Substantia nigra (tissue), 51 donors: ENCODE measurements at places on chromosomes 5 and 9.

DNA sequence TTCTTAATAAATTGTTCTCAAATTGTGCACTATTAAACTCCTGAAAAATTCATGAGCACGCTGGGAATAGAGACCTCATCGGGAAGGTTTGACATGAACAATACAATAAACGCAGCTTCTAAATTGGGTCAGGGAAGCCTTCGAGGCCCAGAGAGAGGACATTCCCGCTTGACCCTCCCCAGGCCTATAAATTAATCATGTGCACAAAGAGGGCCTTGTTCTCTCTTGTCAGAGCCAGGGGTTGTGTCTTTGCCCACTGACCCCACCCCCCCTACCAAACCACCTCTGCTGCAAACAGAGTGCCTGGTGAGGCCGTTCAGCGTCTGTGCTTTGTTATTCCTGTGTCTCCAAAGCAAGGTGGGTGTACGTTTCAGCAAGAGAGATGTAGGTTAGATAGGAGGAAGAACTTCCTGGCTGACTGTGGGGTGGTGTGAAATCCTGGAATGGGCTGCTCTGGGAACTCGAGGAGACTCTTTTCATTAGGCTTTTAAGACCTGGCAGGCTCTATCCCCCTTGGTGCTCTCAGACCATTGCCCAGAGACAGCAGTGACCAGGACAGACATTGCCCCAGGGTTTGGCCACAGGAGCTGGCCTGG, 18.2 kb upstream of the DAB2IP start:
- DNase-seq = no peak

- DNase-seq = no peak
These were observed 12.5 kb upstream of the NKX2-5 start for GRCh38 chr5:173247510-173247909.

DNA sequence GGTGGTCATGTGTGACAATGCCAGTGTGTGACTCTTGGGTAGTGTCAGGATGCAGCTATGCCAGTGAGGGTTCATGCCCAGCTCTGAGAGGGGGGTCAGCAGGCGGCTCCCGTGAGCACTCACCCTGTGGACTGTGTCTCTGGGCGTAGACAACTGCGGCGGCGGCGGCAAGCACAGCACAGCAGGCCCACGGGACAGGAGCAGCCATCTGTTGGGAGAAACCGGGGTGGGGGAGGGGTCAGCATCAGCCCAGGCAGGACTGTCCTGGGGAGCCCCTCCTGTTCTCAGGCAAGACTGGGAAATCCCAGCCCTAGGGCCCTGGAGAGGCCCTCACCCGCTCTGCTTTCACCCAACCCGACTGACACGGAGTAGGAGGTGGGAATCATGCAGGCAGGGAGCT, 20.8 kb downstream of the CNTFR start:
- no peak for DNase-seq

DNA sequence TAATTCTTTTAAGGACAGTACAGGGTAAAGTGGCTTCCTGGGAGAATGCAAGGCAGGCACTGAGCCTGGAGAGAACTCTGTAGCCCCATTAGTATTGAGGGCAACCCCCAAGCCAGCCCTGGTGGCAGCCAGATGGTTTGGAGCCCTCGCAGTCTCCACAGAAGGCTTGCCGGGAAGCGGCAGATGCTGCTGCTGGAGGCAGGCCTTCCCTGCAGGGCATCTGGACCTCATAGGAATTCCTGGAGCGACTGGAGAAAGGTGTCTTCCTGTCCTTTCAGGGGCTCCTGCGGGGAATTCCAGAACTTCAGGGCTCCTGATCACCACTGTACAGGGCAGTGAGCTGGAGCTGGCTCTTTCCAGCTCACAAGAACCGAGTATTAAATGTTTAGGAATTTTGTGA, 167.5 kb downstream of the INSYN2B start:
- no peak for DNase-seq

- no peak for DNase-seq
These were observed 111.9 kb downstream of the PDE8B start for GRCh38 chr5:77322406-77322805.

- DNase-seq = no peak
These were observed at the start of gene TAL2 for GRCh38 chr9:105662184-105663104. TAL2 (plus strand) TSS chr9:105662457; CDS start chr9:105662497, 40 bp downstream.

DNA sequence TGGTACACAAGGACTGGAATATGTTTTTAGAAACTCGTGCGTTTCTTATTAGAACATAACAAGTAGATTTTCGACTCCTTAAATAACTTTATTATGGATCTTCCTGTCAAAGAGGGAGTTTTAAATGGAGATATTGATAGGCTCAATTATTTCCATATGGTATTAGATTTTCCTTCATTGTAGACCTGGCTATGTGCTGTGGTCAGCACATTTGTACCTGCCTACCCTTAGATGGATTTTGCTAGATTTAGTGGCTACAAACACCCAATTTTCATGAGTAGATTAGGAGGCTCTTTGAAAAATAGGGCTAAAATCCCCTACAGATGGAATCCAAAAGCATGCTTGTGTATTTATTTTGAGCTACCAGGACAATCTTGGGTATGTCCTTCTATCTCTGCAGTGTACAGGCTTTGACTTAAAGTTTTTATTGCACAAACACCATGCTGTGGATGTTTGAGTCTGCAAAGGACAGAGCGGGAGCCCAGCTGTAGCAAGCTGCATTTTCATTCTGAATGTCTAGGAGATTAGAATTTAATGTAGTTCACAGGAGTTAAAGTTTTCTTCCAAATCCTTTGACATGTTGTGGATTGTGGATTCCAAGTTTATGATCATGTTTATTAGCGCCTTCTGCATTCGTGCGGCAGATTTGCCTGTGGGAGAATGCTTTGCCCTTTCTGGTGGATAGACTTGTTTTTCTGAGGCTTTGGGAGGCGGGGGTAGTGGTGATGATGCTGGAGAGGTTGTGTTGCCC, 41.6 kb downstream of the GADD45G start:
- DNase-seq = no peak

- no peak for DNase-seq
These were observed 41.8 kb downstream of the LYRM7 start for GRCh38 chr5:131212471-131213021.

DNA sequence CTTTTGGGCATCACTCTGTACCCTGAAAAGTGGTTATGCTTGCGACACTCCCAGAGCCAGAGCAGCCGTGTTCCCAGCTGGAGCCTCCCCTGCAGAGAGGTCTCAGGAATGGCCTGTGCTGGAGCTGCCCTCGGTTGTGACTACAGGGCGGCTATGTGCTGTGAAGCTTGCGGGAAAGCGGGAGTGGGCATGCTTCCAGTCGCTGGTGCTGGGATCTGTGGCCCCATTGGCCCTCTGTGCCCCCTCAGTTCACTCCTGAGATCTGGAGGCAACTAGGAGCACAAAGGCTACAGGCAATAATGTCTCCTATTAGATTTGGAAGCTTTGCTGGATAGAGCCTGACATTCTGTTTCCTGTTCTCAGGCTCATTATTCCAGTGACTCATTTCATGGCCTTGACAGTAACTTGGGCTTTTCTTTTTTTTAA, 56.9 kb downstream of the GPR107 start:
- no peak for DNase-seq

DNA sequence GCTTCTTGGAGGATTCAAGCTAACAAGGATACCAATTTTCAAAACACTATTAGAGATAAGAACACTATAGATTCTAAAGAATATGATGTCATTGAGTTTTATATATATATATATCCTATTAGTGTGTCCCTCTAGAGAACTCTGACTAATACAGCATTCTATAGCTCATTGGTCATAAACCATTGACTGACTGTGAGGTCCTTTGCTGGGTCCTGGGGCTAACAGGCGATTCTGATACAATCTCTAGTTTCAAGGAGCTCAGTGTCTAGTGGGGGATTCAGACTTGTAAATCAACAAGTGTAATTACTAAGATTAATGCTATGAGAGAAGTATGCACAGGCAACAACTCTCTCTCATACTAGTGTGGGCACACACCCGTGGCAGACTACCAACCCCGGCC, 234.5 kb downstream of the DENND1A start:
- DNase-seq = no peak

DNA sequence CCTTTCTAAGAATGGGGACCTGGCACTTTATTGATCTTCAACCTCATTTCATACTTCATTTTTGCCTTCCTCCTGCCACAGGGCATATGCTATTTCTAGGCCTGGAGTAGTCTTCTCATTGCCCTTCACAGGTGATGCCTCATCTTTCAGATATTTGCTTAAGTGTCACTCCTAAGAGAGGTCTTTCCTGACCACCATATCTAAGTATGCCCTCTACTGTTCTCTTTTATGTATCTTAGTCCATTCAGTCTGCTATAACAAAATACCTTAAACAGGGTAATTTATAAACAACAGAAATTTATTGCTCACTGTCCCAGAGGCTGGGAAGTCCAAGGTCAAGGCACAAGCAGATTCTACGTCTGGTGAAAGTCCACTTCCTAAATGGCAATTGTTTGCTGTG, 99.1 kb downstream of the ADAMTS6 start:
- DNase-seq = no peak

GRCh38 chr5:98258939-98259338, 514.5 kb upstream of the RGMB start:
- no peak for DNase-seq

- DNase-seq = no peak
These were observed 259.2 kb downstream of the SLCO4C1 start for GRCh38 chr5:102036927-102037326.

DNA sequence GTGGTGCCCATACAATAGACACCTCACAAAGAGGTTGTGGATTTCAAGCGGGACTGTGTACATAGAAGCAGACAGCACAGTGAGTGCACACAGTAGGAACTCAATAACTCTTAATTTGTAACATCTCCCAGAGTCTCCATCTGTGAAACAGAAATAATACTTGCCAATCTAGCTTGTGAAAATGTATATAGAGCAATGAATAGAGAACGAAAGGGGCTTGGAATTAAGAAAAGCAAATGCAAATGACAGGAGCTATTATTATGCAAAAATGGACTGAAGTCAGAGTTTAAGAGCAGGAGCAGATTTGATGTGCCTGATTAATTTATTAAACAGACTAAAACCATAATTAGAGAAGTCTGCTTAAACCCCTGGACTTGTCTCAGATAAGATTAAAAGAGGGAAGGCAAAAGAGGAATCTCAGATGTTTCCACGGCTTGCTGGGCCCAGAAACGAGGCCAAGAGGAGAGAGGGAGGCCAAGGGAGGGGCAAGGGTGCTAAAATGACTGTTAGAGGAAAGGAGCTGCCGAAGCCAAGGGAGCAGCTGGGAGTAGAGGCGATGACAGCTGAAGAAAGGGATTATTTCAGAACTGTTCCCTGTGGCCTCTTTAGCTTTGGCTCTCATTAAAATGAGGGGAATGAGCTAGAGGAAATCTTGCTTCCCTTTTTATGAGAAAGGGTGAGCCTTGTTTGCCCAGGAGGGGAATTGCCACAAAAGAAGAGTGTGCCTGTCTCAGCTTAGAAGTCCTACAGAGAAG, 72.1 kb downstream of the FEM1C start:
- no peak for DNase-seq

GRCh38 chr9:78214492-78214891, 21.4 kb upstream of the CEP78 start:
- no peak for DNase-seq

GRCh38 chr9:128635266-128636023, 21.2 kb downstream of the DYNC2I2 start:
- DNase-seq = no peak

DNA sequence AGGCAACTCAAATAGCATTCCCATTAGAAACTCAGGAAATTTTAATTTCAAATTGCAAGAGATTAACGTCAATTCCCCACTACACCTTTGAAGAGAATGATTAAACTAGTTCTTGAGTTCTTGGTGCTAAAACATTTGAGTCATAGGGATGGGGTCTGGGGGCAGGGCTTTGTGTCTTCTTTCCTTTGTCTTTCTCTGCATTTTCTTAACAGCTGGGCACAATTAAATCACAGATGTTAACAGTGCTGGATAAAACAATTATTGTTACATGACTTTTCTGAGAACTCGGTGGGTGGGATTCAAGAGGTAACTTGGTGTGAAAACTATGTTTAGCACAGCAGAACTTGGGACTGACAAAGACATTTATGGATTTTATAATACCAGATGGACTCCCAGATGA, 351.9 kb upstream of the TNC start:
- DNase-seq = no peak

- no peak for DNase-seq
These were observed 19.5 kb upstream of the ASPN start for GRCh38 chr9:92501671-92502393.

- DNase-seq = no peak
These were observed 8.7 kb downstream of the STK10 start for GRCh38 chr5:172178991-172179989.
